Naive thymus-derived CD4-positive, alpha-beta T cell (primary cell): ENCODE measurements at places on chromosomes 4 and X.

- DNase-seq: no peak
These were observed 49.4 kb downstream of the ANXA3 start for GRCh38 chr4:78601013-78601412.

GRCh38 chr4:88866862-88867550, 169.4 kb upstream of the NAP1L5 start:
- no peak for DNase-seq

DNA sequence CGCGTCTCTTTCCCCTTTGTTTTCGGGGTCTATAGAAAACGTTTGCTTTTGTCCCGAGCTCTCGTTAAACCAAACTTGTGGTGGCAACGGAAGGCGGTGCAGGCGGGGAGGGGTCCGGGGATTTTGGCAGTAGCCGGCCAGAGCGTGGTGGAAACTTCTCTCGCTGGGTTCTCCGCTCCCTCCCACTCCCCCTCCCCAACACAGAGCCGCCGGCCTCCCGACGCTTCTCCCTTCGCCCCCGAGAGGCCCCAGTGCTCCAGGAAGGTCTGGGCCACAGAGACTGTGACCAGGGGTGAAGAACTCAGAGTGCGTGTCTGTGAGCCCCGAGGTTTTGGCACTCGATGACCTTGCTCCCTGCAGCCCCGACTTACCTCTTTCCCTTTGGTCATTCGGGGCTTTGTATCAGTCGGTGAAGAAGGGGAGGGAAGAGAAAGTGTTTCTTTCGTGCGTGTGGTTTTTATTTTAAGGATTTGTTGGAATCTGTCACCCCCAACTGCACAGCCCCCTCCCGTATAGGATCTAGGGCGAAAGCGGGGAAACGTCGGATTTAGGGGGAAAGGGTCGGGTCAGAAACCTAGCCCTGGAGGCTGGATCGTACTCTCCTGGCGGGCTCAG, 9.0 kb upstream of the BCOR start:
- DNase-seq: no peak

DNA sequence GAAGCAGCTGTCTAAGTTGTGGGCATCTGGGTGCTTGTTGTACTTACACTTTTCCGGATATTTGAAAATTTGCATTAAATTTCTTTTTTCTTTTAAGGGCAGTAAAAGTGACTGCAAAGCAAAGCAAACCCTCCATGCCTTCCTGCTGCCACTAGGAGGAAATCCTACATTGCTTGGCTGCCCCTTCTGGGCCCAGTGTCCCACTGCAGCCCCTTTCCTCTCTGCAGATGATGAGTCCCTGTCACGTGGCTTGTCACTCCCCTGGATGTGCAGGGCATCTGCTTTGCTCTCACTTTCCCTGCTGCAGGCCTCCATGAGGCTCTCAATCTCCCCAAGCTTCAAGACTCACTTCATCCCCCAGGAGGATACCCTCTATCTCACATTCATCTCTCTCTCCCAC, 12.7 kb downstream of the TSR2 start:
- no peak for DNase-seq

- no peak for DNase-seq
These were observed 225.3 kb upstream of the CXorf66 start for GRCh38 chrX:140190441-140191108.

DNA sequence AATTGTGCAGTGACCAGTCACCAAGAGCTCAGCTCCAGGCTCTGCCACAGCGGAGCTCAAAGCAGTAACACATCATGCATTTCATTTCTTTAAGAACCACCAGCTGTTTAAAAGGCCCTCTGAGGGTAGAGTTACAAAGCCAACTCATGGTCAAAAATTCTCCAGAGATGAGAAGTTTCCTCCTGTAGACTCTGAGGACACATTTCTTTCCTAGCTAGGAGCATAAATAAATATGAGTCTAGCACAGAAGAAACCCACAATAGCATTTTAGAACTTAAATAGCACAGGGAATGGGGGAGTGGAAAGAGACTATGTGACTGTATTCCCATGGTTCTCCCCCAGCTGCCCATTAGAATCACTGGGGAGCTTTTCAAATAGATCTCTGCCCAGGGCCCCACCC, 6.5 kb upstream of the CRMP1 start:
- no peak for DNase-seq

DNA sequence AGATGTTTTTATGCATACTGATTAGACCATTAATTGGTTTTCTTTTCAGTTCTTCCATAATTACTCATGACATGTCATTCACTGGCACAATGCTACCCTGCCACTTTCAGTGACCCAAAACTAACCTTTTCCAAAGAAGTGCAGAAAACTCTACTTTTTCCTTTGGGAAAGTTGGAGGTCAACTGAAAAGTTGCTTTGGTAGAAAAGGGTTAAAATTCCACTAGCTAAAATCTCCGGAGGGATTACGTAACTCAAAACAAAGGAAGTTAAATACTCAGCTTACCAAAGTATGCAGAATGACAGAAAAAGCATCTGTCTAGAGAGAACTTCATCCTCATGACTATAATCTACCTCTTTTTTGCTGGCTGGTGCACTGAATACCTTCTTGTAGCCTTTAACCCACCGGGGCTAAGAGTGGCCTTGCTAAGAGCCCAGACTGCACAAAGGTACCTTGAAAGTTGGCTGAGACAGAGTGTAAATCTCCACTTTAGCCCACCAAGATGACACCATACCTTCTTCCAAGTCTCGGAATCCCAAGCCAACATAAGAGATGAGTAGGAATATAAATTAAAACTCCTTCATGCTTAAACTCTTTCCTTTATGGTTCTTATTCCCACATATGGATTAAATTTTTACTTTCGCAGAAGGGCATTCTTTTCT, 1099.5 kb upstream of the INTU start:
- no peak for DNase-seq

DNA sequence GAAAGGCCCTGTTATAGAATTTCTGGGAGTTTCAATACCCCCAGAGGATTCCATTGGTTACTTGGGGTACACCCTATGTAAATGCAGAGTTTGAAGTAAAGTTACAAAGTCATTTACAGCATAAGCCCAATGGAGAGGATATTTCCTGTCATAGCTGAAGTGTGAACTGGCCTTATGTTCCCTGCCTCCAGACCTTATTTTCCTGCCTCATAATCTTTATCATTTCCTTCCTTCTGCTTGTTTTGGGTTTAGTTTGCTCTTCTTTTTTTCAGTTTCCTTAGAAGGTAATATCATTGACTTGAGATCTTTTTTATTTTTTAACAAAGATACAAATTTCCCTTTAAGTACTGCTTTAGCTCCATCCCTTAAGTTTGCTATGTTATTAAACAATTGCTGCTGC, 85.4 kb downstream of the PPEF1 start:
- no peak for DNase-seq

GRCh38 chrX:3026074-3026815, 15.0 kb upstream of the ARSF start:
- DNase-seq: no peak

- DNase-seq: no peak
These were observed 832 bp upstream of the EVC2 start for GRCh38 chr4:5709207-5709575.

DNA sequence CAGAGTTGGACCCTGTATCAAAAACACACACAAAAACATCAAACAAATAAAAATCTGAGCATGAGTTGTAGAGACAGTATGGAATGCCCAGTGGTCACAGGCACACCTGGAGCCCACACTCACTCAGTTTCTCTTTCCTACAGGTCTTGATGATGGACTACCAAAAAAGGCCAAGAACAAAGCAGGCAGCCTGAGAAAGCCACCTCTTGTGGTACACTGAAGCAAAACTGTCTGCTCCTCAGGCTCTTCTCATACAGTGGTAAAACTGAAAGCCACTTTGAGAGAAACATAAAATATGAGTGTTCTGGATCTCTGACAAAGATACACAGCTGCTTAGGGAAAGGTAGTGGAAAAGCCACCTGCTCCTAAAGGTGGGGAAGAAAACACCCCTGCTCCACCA, 1206.9 kb downstream of the FSTL5 start:
- DNase-seq: no peak

- DNase-seq: no peak
These were observed 81.3 kb downstream of the SLC2A9 start for GRCh38 chr4:9940041-9940440.

DNA sequence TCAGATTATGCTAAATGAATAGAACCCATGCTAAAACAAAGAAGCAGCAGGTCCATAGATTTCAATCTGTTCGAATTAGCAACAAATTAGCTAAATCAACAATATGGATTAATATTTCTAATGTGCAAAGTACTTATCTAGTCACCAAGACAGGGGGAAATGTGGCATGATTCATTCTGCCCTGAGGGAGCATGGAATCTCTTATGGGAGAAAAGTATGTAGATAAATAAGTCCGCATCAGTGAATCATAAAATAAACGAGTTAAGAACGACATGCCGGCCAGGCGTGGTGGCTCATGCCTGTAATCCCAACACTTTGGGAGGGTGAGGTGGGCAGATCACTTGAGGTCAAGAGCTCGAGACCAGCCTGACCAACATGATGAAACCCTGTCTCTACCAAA, 102.1 kb downstream of the ANOS1 start:
- no peak for DNase-seq

GRCh38 chr4:5371415-5372190, 320.3 kb downstream of the STK32B start:
- no peak for DNase-seq

DNA sequence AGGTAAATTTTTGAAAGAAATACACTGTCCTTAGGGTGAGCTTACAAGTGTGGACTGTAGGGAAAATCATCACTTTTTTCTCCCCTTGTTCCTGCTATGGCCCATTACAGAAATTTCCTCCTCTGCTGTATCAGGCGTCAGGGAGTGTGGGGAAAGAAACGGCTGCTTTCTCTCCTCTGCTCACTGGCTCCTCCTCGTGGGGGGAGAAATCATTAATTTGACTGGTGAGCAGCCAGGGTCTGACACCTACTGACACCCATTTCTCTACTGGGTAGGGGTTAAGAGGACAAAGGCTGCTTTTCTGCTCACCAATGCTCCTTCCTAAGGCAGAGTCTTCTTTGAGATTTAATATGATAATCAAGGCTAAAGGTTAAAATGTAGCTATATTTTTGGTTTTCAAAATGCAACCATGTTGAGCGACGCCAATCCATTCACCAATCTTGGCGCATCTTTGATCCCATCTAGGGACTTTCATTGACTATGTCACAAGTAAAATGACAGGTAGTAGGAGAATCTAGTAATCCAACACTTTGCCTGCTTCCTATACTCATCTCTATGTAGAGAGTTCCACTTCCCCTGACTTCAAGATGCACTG, 25.1 kb downstream of the SETD7 start:
- DNase-seq: peak; percentile 29

DNA sequence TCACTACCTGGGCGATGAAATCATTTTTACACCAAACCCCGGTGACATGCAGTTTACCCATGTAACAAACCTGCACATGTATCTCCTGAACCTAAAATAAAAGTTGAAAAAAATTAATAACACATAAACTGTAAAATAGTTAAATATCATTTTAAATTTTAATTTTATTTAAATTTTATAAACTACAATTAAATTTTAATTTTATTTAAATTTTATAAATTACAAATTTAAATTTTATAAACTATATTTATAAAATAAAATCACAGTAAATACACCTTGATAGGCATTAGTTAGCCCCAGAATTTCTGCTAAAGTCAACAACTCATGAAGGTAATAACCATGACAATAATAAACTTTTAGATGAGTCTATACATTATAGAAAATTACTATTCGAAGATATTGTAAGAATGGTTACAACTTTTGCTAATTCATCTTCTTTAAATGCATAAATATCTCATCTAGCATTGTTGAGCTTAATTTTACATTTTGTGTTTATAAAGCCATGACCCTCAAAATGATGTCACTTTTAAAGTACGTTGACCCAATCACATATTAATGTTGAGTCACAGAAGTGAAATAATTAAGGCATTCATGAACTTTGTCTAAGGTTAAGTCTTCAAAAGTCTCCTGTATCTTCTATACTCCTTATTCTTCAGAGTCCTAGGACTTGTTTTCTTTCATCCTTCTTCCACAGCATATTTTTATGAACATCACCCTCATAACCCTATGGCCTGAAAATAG, 755.8 kb upstream of the LCORL start:
- DNase-seq: no peak

GRCh38 chr4:126051689-126052424, 737.1 kb downstream of the FAT4 start:
- DNase-seq: no peak

GRCh38 chr4:33073811-33074210, 2353.6 kb downstream of the PCDH7 start:
- DNase-seq: no peak

- no peak for DNase-seq
These were observed 1.4 kb upstream of the SLC34A2 start for GRCh38 chr4:25654031-25654970.

GRCh38 chr4:32349026-32349425, 1628.9 kb downstream of the PCDH7 start:
- DNase-seq: no peak

GRCh38 chrX:21132686-21133393, 241.4 kb upstream of the CNKSR2 start:
- DNase-seq: no peak

DNA sequence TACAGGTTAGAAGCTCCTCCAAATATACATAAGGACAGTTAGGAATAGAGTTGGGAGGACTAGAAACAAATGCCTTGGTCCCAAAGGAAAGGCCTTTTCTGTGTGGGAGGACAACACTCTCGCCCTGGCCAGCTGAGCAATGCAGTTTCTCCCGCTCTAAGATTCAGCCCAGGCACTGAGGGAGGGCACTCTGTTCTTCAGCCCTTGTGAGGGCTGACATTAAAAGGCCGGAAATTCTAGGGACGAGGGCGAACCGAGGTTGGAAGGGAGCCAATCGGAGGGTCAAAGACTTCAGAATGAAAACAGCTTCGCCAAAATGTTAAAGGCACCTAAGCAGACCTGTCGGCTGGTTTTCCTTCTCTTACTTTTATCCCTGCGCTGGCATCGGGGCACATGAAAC, 2.9 kb upstream of the PTCHD1 start:
- no peak for DNase-seq

DNA sequence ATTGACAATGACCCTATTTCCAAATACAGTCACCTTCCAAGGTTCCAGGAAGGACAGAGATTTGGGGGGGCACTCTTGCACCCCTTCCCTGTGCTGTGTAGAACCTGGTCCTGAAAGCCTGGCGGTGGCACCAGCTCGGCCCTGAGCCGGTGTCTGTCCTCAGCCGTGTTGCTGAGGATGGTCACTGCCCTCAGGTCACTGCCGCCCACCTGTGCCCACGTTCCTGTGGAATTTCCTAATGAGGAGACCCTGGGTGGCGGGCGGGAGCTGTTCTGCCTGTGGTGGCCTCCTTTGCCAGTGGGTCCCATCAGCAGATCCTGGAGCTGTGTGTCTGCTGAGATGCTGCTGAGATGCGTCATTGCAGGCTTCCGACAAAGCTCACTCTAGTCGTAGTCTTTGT, 32.9 kb downstream of the NELFA start:
- no peak for DNase-seq

DNA sequence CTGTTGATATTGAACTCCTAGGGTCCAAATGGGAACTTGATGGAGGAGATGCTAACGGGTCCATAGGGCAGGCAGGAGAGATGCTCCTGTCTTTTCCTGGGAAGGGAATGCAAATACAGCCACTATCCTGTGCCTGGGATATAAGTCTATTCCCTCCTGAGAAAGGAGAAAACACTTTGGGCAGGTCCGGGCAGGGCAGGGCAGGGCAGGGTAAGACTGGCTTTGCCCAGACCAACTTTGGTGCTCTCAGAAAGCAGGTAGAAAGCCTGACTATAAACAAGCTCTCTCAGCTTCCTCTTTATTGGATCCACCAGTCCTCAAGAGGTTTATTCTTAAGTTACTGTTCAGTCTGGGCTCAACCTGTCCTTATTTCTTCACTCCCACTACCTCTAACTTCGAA, 232.3 kb downstream of the PTTG2 start:
- no peak for DNase-seq
